Ammon's horn (tissue), 1 donor: ENCODE measurements at places on chromosomes 16 and 17.

- no peak for DNase-seq
Measured at GRCh38 chr17:8951206-8951605, 14.3 kb downstream of the PIK3R5 start.

DNA sequence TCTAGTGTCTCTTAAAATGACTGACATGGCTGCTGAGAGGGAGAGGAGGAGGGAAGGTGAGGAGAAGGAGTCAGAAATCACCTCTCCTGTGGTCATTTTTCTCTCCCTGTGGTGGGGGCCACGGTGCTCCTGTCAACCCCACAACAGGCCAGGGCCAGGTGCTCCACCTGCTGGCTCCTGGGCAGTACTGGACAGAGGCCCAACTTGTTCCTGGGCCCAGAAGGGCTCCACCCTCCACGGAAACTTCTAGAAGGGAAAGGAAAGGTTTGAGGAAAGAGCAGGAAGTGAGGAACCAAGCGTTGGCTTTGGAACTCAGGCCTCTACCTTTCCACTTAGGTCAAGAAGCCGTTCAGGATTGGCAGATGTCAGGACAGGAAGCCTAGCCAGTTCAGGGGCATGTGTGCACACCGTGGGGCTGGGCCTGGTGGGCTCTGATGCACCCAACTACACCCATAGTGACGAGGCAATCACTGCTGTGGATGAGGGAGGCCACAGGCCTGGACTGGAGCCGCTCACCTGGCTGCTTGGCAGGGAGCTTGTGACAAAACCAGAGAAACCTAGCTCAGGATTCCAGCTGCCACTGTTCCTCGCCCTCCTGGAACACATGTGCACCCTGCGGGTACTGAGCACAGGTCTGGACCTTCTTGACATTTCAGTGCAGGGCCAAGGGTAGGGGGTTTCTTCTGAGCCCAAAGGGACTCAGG lies 36.1 kb downstream of the WNT3 start:
- DNase-seq, result no peak

- DNase-seq, result no peak
Measured at GRCh38 chr16:50195276-50195675, 42.2 kb downstream of the TENT4B start.

DNA sequence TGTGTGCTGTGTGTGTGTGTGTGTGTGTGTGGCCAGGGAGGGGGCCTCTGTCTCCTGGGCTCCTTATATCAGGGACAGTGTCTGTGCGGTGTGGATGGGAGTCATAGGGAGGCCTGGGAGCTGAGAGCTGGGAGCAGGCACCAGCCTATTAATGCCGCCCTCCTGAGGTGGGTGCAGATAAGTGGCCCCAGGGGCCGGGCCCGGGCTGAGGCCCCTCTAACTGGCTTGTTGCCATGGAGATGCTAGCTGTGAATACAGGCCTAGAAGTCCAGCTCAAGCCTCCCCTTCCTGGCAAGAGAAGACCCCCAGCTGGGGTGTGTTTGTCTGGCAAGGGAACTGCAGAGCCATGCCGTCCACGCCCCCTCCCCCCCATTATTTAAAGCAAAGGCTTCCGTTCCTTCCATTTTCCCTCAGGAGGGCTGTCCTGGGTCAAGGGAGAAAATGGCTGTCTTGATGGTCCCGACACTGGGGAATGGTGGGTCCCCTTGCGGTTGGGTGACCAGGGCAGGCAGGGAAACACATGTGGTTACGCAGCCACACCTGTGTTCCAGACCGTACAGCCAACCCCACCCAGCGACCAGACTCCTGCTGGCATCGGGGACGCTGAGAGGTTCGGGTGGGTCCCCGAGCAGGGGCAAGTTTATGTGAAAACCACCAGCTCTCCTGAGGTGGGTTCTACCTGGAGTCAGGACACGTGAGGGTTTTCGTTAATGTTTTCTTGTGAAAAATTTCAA lies 141.1 kb downstream of the MRM1 start:
- DNase-seq, result no peak

GRCh38 chr17:30717291-30718098 lies 107.0 kb downstream of the CRLF3 start:
- no peak for DNase-seq

GRCh38 chr17:58335779-58336455 lies 7.3 kb upstream of the TSPOAP1 start:
- no peak for DNase-seq

DNA sequence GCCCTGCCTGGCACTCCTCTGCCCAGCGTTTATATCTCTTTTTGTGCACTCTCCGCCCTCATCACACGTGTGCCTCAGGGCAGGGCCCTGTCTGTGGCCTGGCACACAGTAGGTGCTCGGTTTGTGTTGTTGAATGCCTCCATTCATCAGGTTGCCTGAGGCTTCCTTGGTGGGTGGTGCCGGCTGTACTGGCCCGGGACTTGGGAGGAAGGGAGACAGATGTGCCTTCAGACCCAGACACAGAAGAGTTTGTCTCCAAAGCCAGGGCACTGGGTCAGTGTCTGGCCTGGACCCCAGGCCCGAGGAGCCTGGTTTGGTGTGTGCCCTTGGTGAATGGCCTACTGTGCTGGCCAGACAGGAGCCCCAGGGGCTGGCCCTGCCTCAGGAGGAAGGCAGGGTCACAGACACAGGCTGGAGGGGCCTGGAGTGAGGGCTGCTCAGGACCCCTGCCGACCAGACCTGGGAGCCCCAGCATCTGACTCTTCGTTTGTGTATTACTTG lies 71.6 kb downstream of the RAI1 start:
- peak; percentile 72 for DNase-seq

DNA sequence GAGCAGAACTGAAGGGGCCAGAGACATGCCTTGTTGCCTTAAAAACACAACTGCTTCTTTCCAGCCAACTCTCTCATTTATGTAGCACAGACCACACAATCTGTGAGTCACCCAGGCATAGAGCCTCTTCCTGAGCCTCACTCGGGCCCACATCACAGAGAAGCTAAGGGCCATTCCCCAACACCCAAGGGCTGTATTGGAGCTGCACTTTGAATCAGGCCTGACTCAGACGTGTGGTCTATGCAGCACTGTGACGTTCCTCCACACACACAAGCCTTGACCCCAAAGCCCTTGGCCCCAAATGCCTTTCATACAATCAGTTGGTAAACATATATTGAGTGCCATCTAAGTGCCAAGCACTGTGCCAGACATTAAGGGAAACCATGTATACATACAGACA lies 308.9 kb upstream of the DYNLRB2 start:
- DNase-seq, result no peak

GRCh38 chr17:7285679-7286078 lies 4.2 kb downstream of the SLC2A4 start:
- no peak for DNase-seq

- no peak for DNase-seq
Measured at GRCh38 chr17:75622076-75622475, 11.2 kb upstream of the SMIM5 start.

DNA sequence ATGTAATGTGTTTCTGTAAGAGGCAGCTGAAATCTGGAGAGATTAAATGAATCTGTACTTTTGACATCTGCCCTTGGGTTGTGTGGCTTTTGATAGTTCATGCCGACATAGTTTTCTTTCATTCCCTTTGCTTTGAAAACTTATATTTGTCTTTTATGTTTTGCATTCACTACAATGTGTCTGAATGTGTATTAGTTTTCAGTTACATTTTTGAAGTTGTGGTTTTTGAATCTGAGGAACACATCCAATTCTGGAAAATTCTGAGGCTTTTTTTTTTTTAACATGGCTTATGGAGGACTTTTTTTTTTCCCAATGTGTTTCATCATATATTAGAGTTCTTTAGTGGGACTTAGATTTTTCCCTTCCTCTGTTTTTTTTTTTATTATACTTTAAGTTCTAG lies 683.7 kb upstream of the SOX9 start:
- no peak for DNase-seq

- DNase-seq, result no peak
Measured at GRCh38 chr17:73924114-73924908, 279.2 kb upstream of the RPL38 start.

DNA sequence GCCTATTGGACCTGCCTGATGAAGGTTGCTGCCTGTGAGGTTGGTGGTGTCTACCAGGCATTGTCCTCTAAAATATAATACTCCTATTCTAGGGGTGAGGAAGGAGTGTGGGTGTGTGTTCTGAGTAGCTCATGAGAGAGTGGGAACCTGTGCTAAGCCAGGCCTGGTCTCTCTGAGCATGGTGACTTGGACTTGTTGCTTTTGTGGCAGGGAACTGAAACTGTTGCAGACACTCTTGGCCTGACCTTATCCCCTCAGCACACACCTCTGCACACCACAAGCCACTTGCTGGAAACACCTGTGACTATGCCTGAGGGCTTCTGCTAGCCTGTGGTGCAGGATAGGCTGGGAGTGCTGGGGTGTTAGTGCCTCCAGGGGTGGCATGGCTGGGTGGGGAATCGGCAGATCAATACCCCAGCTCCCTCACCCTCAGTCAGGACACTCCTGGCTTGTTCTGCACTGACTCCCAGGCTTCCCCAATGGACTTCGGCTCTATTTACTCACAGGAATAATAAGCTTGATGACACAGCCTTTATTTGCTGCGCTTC lies 29.9 kb downstream of the PLCG2 start:
- DNase-seq, result no peak

DNA sequence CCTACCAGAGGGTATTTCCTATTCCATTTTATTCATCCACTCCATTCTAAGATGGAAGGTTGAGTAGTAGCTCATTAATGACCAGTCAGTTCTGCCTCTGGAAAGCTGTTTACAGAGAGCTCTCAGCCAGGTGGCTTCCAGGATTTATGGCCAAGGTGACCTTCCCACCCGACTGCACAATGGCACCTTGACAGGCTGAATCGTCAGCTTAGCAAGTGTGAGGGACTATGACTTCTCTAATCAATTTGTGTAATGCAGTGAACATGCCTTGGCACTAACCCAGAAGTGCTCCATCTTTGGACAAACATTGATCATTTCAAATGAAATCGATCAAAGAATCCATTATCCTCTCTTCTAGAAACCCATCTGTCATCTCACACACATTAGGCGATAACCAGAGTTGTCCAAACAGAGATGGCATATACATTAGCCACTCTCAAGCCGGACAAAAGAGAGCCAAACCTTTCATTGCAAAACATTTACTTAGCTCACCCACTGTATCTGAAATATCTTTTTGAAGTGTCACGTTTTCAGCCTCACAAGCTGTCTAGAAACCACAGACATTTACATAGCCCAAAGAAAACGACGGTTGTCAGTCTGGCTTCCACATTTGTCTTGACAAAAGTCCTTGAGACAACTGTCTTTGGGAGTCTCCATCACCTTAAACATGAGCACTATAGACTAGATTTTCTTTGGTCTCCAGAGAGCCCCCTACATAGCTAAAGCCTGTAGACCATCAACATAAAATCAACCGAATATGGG lies 35.6 kb downstream of the CLEC3A start:
- DNase-seq, result no peak

DNA sequence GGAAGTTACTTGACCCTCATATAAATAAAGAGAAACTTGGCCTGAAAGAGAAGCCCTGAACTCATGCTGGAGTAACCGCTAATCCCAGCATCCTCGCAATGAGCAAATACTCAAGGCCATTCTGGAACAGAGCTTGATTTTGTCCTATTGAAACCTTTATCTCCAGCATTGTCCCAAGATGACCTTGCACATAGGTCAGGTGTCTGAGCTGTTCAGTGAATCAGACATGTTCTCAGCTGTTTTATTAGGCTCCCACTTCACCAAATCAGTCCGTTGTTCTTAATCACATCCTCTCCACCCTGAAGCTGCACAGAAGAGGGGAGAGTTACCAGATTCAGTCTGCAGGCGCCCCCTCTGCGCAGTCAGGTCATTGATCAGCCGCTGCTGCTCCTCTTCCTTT lies 9.1 kb upstream of the MYH1 start:
- DNase-seq, result no peak

DNA sequence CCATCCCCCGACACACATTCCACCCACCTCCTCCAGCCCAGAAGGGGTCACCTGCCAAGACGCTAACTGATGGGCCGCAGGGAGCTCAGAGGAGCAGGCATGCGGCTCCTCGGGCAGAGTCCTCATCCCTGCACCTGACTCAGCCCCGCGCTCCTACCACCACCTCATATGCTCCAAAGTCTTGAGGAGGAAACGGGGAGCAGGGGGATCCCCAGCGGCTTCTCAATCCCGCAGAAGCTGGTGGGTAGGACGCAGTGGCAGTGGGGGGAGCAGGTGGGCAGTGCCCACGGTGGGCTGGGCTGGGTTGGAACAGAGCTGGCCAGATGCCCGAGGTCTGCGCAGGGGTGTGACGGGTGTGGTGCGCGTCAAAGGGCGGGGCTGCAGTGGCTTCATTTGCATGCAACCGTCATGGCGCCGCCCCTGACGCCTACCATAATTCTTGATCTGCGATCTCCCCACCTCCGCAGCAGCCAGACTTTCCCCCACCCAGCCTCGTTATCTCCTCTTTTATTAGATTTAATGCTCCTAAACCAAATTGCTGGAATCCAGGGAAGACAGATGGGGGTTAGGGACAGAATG lies 39.0 kb upstream of the EMP2 start:
- peak; percentile 35 for DNase-seq

GRCh38 chr17:2244545-2245525 lies 58.8 kb downstream of the SMG6 start:
- DNase-seq, result peak; percentile 93

GRCh38 chr16:54351171-54351570 lies 64.6 kb upstream of the IRX3 start:
- no peak for DNase-seq

DNA sequence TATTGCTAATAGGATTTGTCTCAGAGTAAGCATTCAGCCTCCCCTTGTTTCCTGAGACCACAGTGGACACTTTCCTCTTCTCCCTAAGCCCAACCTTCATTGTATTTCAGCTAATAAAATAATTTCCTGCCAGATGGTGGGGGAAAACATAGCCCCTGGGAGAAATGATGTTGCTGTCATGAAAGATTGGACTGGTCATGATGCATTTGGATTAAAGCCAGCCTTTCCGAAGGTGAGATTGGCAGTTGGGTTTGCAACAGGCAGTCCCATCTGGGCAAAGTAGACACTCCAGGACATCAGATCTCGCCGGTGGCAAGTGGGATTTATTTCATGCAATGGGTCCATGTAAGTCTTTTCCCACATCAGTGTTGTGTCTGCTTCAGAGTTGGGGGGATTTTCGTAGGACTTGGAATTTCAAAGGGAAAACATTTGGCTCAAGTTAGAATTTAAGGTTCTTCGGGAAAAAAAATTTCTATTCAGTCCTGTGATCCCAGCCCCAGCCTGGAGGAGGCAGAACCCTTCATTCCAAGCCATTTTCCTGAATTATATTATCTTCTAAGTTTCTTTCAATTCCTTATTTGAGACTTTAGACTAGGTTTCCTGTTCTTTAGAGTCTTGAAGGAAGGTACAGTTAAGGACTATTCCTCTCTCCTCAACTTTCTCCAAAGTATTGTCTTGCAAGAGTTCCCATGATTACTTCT lies 391.7 kb downstream of the XYLT1 start:
- no peak for DNase-seq

GRCh38 chr16:5062051-5062450 lies 3.7 kb downstream of the C16orf89 start:
- DNase-seq, result no peak

- DNase-seq, result peak; percentile 19
Measured at GRCh38 chr17:28227316-28228108, 91.5 kb upstream of the TMEM97 start.

- no peak for DNase-seq
Measured at GRCh38 chr17:32958418-32958817, 30.5 kb downstream of the TMEM98 start.
